NCI-H226 (cell line): ENCODE measurements at places on chromosomes 4 and X.
A peak's percentile ranks its signal among the peaks of the same experiment; 100 is the strongest.

DNA sequence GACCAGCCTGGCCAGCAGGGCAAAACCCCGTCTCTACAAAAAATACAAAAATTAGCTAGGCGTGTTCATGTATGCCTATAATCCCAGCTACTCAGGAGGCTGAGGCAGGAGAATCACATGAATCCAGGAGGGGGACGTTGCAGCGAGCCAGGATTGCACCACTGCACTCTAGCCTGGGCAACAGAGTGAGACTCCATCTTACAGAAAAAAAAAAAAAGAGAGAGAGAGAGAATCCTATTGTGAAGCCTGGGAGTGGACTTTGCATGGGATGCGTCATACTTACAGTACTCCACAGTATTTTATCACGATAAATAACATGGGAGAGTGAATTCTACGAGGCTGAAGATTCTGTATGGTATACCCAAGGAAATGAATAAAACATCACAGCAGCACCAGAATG lies 139.6 kb downstream of the AASDH start:
- no peak for DNase-seq

- DNase-seq = no peak
Observed at GRCh38 chr4:20292739-20293138, 41.0 kb downstream of the SLIT2 start.

- peak; percentile 87 for DNase-seq
Observed at GRCh38 chrX:19672222-19672812, 157.0 kb upstream of the MAP3K15 start.

DNA sequence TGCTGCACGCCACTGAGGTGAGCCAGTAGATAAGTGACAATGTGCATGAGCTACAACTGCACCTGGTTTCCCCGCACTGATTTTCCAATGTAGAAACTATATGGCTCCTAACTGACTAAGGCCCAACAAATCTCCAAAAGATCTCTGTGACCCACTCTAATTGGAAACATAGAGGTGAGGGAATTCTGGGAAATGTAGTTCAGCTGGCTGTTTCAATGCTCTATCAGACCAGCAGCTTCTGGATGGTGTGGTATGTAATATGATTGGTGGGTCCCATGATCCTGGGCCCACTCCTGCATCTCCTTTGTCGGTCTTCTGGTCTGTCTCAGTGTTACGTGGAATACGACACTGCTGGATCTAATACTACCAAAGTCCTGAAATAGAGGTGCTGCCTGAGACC lies 18.6 kb downstream of the CCDC160 start:
- no peak for DNase-seq

DNA sequence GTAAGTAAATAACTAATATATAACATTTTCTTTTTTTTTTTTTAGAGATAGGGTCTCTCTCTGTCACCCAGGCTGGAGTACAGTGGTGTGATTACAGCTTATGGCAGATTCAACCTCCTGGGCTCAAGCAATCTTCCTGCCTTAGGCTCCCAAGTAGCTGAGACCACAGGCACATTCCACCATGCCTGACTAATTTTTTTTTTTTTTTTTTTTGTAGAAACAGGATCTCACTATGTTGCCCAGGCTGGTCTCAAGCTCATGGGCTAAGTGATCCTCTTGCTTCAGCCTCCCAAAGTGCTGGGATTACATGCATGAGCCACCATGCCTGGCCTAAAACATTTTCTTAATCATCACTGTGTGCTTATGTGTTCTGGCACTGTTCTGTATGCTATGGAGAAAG lies 32.8 kb downstream of the MGARP start:
- no peak for DNase-seq

- no peak for DNase-seq
Observed at GRCh38 chrX:132612821-132613564, 124.2 kb upstream of the MBNL3 start.

GRCh38 chrX:69029771-69030170 lies 135.5 kb downstream of the PJA1 start:
- DNase-seq = no peak

DNA sequence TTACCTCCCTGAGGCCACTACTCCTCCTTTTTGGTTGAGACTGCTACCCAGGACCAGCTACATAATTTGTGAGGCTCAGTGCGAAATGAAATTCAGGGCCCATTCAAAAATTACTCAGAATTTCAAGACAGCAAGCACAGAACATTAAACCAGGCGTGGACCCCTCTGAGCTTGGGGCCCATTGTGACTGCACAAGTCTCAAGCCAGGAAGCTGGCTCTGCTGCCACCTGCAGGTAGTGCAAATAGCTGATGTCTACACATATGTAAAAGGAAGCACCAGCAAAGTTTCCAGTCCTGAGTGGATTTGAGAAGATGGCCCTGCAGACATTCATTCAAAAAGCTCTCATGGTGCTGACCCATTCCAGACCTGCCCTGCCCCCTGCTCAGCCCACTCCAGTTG lies 213.4 kb upstream of the LNX1 start:
- no peak for DNase-seq

GRCh38 chrX:69844636-69845035 lies 205.1 kb downstream of the AWAT2 start:
- DNase-seq = no peak

GRCh38 chr4:42281324-42282020 lies 115.8 kb upstream of the SHISA3 start:
- DNase-seq = no peak

DNA sequence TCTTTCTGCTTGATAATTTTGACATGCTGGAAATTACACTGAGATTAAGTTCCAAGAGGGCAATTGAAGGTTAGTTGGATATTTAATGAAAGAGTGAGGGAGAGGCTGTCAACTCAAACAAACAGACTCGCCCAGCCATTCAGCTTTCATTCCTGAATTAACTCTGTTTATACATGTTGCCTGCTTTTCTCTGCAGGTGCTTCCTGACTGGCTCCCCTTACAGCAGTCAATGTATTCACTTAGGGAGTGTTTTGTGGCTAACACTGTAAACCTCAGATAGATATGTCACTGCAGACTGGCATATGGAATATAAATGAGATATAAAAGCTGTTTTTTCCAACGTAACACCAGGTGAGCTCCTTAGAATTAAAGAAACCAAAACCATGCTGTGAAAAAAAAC lies 28.7 kb downstream of the TMPRSS11A start:
- no peak for DNase-seq

- DNase-seq = no peak
Observed at GRCh38 chrX:134570509-134570846, 87.8 kb downstream of the PLAC1 start.

DNA sequence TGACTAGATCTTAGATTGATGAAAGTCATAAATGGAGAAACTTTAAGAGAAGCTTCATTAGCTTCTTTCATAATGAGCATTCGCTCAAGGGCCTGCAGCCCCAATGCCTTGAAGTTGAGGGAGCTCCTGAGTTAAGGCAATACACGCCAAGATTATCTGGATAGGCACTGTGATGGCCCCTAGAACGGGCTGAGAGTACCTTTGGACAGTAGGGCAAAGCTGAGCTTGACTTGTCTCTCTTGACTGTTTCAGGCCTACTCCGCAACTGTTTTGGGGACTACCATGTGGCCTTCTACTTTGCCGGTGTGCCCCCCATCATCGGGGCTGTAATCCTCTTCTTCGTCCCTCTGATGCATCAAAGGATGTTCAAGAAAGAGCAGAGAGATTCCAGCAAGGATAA lies 83.3 kb downstream of the RLIM start:
- no peak for DNase-seq

DNA sequence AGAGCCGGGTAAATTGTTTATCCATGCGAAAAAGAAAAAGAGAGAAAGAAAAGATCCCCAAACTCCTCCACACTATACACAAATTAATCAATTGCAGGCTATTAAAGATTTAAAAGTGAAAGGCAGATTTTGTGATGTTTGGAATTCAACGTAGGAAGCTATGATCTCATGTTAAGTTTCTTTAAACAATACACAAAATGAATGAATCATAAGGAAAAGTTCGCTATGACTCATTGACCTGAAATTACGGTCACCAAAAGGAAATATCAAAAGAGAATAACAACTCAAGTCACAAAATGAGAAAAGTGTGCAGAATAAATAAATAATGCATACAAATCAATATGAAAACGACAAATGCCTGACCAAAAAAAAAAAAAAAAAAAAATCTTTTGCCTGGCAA lies 28.6 kb downstream of the CLNK start:
- DNase-seq = no peak

GRCh38 chr4:61663310-61663709 lies 463.2 kb downstream of the ADGRL3 start:
- no peak for DNase-seq

DNA sequence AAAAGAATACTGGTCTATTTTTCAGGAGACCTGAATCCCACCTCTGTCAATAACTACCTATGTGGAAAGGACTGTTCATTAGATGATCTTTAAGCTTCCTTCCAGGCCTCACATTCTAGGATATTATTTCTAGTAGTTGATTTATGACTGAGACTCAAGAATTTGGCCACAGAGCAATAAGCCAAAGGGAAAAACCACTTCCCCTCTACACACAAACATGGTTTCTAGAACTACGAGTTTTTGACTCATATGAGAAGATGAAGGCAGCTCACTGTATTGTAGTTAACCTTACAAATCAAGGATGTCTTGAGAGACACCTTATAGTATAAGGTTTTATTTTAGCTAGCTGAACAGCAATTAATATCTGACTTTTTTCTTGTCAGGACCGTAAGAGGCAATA lies 36.9 kb upstream of the GDPD2 start:
- DNase-seq = no peak

DNA sequence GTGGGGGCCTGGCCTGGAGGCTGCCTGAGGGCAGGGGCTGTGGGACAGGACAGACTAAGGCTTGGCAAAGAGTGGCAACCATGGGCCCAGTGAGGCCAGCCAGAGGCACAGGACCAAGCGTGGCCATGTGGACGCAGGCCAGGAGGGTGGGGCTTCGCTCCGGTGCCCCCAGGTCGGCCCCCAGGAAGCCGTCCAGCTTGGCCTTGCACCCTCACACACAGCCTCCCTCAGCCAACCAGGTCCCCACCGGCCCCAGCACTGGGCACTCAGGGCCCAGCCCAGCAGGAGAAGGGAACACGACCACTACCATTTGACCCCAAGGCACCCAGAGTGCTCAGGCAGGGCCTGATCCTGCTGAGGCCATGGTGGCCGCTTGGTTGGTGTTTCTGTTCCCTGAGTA lies 57.2 kb downstream of the FAM53A start:
- no peak for DNase-seq

DNA sequence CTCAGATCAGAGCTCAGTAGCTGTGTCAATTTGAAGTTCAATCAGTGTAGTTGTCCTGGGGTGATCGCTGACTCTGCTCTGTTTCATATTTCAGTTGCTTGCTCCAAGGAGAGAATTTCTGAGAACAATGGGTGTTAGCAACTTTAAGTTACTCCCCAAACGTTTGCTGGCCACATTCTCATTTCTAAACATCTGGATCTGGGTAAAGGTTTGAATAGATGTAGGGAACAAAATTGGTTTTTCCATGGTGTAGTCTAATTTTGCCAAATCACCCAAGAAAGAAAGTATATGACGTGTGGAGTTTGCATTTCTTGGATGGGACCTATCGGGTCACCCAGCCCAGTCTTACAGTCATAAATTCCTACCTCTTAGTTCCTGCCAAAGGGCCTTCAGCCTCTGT lies 103.7 kb downstream of the AKAP4 start:
- DNase-seq = no peak

- DNase-seq = no peak
Observed at GRCh38 chrX:155505296-155505695, 46.9 kb upstream of the F8A3 start.

DNA sequence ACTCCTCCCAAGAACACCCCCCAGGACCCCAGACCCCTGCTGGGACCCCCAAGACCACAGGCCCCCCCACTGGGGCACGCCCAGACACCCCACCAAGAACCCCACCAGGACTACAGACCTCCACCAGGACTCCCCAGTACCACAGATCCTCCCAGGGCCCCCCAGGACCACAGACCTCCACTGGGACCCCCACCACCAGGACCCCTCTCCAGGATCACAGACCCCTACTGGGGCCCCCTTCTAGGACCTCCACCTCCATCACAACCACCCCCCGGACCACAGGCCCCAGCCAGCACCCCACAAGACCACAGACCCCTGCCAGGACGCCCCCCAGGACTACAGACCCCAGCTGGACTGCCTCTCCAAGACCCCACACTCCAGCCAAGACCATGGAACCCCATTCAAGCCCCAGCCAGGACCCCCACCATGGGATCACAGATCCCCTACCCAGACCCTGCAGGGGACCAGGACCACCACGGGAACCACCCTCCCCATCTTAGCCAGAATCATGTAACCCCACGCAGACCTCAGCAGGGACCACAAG lies 855 bp upstream of the DHRSX start:
- no peak for DNase-seq

DNA sequence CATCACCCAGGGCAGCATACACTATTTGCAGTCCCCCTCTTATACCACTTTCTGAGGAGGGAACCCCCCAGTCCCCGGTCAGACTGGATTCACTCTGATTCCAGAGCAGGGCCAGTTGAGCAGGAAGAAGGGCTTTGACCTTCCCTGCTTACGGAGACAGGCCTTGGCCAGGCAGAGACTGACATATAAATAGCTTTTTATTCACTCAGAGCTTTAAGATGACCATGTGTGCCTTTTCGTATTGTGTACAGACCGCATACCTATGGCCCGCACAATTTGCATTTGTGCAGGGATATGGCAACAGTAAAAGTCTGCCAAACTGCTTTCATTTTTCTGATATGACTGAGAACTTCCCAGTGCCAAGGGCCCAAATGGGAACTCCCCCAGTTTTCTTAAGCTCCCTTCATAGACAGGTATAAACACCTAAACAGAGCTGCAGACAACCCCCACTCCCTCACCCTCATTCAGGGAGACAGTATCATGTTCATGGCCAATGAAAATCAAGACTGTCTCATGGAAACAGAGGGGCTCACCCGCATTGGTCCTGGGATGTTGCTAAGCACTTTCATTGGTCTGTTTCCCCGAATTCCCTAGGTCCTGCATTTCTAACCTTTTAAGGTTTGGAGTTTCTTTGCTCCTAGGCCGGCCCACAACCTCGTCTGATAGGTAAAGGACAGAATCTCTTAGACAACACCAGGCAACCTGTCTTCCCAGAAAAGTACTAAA lies 86.0 kb downstream of the RTL5 start:
- no peak for DNase-seq

GRCh38 chr4:185039508-185040273 lies 21.4 kb downstream of the HELT start:
- peak; percentile 13 for DNase-seq

DNA sequence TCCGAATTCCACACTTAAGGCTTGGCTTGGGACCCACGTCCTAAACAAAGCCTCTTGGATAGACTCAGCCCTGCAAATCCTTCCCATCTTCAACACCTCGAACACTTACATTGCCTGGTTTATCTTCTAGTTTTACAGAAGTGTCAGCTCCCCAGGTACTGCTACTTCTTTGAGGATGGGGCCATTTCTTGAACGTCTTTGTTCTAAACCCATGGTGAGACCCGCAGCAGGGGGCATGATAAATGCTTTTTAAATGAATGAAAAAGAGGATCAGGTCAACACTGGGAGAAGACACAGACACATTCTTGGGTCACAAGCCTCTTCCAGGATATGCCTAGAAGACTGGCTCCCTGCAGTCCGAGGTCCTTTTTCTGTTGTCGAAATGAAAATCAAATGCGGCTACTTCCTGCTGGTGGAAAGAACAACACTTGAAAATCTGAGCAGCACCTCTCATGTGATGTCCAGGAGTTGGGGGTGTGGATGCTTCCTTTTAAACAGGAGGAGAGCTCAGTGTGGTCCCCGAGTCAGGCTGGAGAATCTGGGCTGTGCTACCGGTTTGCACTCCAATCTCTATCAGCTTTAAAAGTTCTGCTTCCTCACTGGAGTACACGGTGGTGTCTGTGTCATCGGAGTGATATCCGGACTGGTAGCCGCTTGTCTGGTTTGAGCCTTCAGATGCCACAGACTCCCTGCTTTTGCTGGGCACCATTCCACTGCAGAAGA lies 45.8 kb downstream of the KDR start:
- no peak for DNase-seq

GRCh38 chrX:65926095-65927019 lies 113.5 kb downstream of the VSIG4 start:
- no peak for DNase-seq
